ENCODE measurements at places on chromosomes 7 and 10.

DNA sequence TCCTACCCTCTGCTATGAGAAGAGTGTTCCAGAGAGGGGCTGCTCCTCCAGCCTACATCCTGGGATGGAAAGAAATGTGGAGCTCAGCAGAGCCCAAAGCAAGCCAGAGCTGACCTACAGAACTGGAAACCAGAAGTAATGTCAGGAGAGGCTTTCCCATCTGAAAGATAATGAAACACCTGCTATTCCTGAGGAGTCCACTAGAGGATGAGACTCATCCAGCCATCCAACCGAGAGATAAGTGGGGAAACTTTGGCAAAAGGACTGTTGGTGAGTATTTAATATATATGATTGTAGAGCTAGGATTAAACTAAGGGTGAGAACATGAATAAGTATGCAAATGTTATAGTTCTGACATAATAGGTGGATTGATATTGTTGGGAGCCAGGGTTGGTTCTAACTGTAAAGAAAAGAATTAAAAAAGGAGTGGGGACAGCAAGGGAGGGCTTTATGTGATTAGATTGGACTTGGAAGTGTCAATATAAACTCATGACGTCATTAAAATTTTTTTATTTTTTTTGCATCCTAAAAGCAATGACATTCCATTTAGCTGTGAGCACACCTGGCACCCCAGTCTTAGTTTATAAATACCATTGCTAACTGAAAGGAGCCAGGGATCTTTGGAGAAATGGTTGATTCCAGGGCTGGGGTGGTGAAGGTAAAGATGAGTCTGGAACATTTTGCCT is 312.8 kb upstream of the NFE2L3 start:
- no peak for DNase-seq

DNA sequence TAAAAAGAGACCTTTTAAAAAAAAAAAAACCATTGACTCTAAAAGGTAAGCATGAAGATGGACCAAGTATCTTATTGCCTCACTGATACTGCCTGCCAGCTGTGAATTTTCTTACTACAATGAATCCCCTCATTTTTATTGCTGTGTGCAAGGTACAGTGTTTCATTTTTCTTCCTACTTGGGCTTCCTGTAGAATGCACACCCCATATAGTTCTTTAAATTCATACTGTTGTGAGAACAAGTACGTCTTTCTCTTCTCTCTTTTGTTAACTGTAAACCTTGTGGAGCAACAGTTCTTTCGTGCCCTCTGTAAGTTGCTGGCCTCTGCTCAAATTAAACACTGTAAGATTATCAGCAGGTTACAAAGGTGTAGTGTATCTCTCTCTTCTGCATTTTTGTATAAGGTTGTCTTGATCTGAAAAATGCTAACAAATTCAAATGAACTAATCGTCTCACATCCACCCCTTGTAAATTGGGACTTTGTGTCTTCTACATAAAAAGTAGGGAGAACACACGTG is 105.6 kb downstream of the VTI1A start:
- DNase-seq, result no peak

GRCh38 chr10:43754569-43755260 is 106.0 kb upstream of the ZNF32 start:
- DNase-seq, result no peak

DNA sequence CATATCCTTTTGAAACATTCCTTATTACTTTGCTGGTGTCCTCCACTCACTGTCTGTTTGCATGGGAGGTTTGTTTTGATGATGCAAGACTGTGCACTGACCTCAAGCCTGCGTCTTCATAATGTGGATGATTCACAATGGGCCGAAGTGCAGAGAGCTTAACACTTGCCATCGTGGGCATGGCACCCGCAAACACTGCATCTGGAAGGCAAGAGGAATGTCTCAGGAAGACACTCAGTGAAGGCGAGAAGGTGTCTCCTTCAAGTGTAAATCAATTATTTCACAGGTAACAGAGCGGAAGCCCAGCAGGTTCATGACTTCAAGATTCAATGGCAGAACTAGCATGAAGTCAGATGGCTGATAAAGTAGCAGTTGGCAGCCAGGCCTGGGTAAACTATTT is 98.1 kb downstream of the DPY19L1 start:
- peak; percentile 42 for DNase-seq

- no peak for DNase-seq
Observed at GRCh38 chr7:91068136-91068795, 196.0 kb upstream of the FZD1 start.

DNA sequence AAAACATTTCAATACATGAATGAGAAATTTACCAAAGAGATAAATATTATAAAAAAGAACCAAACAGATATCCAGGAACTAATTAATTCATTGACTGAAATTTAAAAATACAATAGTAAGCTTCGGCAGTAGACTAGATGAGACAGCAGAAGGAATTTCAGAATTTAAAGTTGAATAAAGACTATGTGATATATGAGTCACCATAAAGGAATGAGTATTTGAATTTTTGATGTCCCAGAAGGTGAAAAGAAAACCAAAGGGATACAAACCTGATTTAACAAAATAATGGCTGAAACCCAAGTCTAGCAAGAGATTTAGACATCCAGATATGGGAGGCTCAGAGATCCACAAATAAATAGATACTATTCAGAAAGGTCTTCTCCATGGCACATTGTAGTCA is 623.9 kb upstream of the FOXK1 start:
- DNase-seq, result no peak

DNA sequence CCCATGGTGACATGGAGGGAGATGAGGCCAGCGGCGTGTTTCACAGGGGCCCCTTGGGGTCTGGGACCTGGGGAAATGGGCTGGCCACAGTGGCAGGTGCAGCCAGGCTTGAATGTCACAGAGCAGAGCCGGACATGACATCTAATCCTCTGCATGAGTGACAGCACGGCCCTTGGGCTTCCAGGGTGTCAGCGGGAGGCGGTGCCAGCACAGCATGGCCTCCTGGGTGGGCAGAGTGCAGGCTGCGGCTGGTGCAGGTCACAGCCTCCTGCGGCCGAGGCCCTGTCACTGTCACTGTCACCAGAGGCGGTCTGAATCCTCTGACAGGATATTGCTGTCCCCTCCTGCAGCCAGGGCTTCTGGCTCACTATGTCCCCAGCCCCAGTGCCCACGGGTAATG is 18.2 kb downstream of the BHLHA15 start:
- DNase-seq, result no peak

DNA sequence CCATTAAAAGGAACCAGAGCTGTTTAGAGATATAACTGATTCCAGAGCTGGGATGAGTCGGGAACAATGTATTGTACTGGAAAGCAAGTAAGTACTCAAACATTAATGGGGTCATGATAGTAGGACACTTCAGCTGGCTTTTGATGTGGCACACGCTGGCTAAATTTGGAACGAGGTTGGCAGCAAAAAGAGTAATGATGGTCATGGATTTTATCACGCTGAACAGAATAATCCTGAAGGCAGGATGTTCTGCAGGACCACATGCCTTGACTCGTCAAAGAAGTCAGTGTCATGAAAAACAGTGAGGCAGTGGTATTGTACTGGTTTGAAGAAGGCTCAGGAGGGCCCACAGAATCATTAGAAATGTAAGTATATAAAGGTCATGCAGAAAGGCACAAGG is 220.3 kb downstream of the SNX13 start:
- DNase-seq, result no peak

Data from Daoy (cell line).